ENCODE measurements at places on chromosomes 7 and 10.
A peak's percentile ranks its signal among the peaks of the same experiment; 100 is the strongest.

DNA sequence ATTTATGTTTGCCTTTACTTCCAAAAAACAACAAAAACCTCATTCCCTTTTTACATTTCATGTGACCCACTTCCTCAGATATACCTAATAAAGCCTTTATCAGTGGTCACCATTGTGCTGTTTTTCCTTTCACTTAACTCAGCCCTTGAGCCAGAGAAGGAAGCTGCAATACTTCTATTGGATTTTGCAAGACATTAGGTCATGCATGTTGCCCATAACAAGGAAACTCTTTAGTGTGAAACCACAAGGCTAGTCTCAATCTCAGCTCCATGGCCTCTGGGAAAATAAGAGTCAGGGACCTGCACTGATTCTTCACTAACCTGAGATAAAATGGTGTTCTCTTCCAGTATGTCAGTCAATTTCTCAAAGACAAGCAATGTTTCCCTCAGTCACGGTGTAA, 27.8 kb downstream of the STEAP4 start:
- DNase-seq, result no peak
- H3K4me3 ChIP-seq, result no peak overlapping the region
- H3K4me1 ChIP-seq, result no peaks in the 10 kb centered on the region
- H3K27me3 ChIP-seq, result no peaks in the 10 kb centered on the region
- H3K27ac ChIP-seq, result no peak overlapping the region

GRCh38 chr10:132480356-132480755, 57.2 kb upstream of the INPP5A start:
- DNase-seq, result no peak
- no peaks in the 10 kb centered on the region for H3K36me3 ChIP-seq
- H3K4me1 ChIP-seq, result no peaks in the 10 kb centered on the region
- H3K27me3 ChIP-seq, result no peaks in the 10 kb centered on the region
- H3K4me3 ChIP-seq, result no peak overlapping the region

- H3K36me3 ChIP-seq, result no peaks in the 10 kb centered on the region
- no peaks in the 10 kb centered on the region for H3K27me3 ChIP-seq
- no peak overlapping the region for H3K27ac ChIP-seq
- H3K4me3 ChIP-seq, result no peak overlapping the region
Observed at GRCh38 chr7:1537535-1538412, 7.3 kb downstream of the MAFK start.

DNA sequence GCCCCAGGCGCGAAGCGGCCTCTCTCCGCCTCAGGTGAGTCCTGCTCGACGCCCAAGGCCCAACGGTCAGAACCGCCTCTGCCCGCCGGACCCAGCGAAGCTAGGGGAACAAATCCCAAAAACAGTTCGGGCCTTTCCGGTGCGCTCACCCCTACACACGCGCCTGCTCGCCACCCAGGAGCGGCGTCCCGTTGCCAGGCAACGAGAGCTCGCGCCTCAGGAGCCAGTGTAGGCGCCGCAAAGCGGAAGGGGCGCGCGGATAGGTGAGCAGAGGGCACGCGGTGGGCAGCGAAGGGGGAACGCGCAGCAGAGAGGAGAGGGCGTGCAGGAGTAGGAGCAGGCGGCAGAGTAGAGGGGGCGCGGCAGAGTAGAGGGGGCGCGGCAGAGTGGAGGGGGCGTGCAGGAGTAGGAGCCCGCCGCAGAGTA, at the start of the genes DYDC1 and DYDC2:
DYDC1 (minus strand) TSS at position 193 of the 426 bp plus-strand sequence. CDS start 4,154 bp downstream, outside the sequence.
DYDC2 (plus strand) TSS at position 219 of the 426 bp plus-strand sequence. CDS start 5,663 bp downstream, outside the sequence.
- DNase-seq, result peak; percentile 57
- no peaks in the 10 kb centered on the region for H3K27me3 ChIP-seq
- no peak within 1 kb of the TSS for H3K27ac ChIP-seq
- no peaks in the 10 kb centered on the region for H3K36me3 ChIP-seq
- H3K4me3 ChIP-seq, result no peak within 1 kb of the TSS

DNA sequence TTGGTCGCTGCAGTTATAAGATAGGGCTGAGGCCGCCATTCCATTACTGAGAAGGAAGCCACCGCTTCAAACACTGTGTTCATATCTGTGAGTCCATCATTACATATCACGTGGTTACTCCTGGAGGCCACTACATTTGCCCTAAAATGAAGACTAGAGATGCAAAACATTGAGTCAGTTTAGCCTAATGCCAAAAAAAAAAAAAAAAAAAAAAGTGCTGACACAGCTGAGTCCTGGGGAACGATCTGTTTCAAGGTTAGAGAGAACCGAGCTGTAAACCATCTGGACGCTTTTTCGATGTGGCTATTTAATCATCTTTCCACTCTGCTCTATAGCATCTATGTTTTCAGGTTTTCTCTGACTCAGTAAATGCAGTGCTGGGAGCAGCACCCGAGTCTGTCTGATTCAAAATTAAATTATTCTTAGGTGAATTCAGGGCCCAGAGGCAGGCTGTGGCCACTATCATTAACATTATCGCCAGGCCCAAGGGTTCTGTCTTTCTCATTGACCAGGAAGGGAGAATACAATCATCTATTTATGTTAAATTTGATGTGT, 449.1 kb downstream of the PAXIP1 start:
- DNase-seq, result no peak
- no peaks in the 10 kb centered on the region for H3K27me3 ChIP-seq
- no peaks in the 10 kb centered on the region for H3K4me1 ChIP-seq
- H3K27ac ChIP-seq, result no peak overlapping the region
- no peaks in the 10 kb centered on the region for H3K36me3 ChIP-seq

GRCh38 chr10:70695241-70696030, 23.1 kb downstream of the ADAMTS14 start:
- no peak overlapping the region for H3K27ac ChIP-seq
- no peaks in the 10 kb centered on the region for H3K36me3 ChIP-seq
- DNase-seq, result no peak
- H3K4me1 ChIP-seq, result no peaks in the 10 kb centered on the region

- H3K4me3 ChIP-seq, result no peak overlapping the region
- H3K4me1 ChIP-seq, result no peaks in the 10 kb centered on the region
- DNase-seq, result peak; percentile 44
- H3K36me3 ChIP-seq, result no peaks in the 10 kb centered on the region
Observed at GRCh38 chr10:73886085-73886529, 11.8 kb upstream of the CAMK2G start.

DNA sequence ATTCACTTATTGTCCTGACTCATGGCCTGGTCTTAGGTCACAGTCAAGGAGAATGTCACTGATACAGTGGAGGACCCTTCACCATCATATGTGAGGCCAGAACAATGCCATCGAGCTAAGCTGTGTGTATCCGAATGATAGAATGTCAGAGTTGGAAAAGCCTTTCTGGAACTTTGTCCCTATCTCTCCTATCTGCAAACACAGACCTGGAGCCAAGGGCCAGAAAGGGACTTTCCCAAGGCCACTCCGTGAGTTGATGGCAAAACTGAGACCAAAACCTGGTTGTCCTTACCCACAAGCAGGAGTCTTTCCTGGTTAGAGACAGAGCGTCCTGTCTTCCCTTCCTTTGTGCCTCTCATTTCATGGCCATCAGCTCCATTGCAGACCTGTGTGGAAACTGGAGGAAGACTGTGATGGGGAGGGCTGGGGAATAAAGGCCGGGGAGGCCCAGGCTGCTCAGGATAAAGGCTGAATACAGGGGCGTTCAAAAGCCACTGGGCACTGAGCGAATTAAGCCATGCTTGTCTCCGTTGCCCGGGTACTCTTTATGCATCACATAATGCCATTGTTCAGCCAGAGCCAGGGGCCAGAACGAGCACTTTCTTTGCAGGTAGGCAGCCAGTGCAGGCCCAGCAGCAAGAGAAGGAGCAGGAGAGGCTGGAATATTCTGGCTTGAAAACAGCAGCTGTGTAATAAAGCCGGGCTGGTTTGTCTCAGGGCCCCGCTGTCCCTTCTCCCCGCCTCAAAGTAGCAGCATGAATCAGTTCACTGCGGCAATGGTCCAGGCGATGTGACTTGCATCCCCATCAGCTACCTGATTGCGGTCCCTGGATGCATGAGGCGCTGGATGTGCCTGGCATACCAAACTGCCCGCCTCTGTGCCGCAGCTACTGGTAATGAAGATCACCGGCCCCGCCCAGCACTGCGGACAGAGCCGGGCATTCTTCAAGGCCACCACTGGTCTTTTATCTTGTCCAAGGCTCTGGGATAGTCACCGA, 143.0 kb downstream of the RPS24 start:
- no peak overlapping the region for H3K27ac ChIP-seq
- DNase-seq, result no peak
- H3K4me3 ChIP-seq, result no peak overlapping the region
- H3K27me3 ChIP-seq, result no peaks in the 10 kb centered on the region

GRCh38 chr10:28810057-28810870, 132.9 kb downstream of the BAMBI start:
- no peaks in the 10 kb centered on the region for H3K4me1 ChIP-seq
- H3K36me3 ChIP-seq, result no peaks in the 10 kb centered on the region
- H3K27me3 ChIP-seq, result no peaks in the 10 kb centered on the region
- H3K27ac ChIP-seq, result peak overlapping the region; percentile 68
- no peak overlapping the region for H3K4me3 ChIP-seq

GRCh38 chr10:50395271-50395670, 144.0 kb upstream of the ASAH2 start:
- DNase-seq, result no peak
- H3K27ac ChIP-seq, result no peak overlapping the region
- peaks cover 21% of the 10 kb centered on the region for H3K4me1 ChIP-seq

- no peaks in the 10 kb centered on the region for H3K4me1 ChIP-seq
- DNase-seq, result no peak
- peaks cover 11% of the 10 kb centered on the region for H3K36me3 ChIP-seq
- H3K27me3 ChIP-seq, result no peaks in the 10 kb centered on the region
- H3K27ac ChIP-seq, result no peak overlapping the region
Observed at GRCh38 chr7:135410543-135410942, 99.4 kb downstream of the CNOT4 start.

DNA sequence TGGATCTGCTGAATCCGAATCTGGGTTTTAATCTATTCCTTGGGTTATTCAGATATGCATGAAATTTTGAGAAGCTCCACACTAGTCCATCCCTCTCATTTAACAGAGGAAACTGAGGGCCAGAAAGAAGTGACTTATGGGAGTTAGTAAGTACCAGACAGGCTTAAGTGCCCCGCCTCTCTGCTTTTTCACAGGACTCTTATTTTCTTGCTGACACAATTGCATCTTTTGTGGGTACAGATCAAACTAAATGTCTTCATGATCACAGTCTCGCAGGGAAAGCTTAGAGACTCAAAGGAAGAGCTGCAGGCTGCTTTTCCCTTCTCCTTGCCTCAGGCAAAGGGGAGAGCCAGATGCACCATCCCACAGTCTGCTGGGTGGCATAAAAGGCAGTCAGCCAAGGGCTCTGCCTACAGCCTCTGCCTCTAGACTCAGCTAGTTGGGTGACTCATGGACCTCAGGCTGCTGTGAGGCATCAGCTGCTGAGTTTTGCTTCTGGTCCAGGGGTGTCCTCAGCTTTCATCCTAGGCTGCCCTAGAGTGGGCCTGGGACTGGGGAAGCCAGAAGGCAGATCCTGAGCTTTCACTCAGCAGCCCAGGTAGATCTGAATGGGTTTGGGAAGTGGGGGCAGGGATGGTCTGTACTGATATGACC, 11.6 kb downstream of the GOLGA7B start:
- H3K4me3 ChIP-seq, result no peak overlapping the region
- no peak overlapping the region for H3K27ac ChIP-seq
- no peaks in the 10 kb centered on the region for H3K4me1 ChIP-seq
- no peaks in the 10 kb centered on the region for H3K36me3 ChIP-seq
- DNase-seq, result no peak

- H3K36me3 ChIP-seq, result no peaks in the 10 kb centered on the region
- H3K4me1 ChIP-seq, result no peaks in the 10 kb centered on the region
- no peak overlapping the region for H3K27ac ChIP-seq
- H3K27me3 ChIP-seq, result peaks cover 44% of the 10 kb centered on the region
- no peak for DNase-seq
Observed at GRCh38 chr7:130732980-130733930, 752 bp downstream of the KLF14 start.

- peak overlapping the region; percentile 96 for H3K4me3 ChIP-seq
- no peak for DNase-seq
- H3K27me3 ChIP-seq, result no peaks in the 10 kb centered on the region
- peaks cover 17% of the 10 kb centered on the region for H3K4me1 ChIP-seq
- peak overlapping the region; percentile 82 for H3K27ac ChIP-seq
Observed at GRCh38 chr10:93701866-93702209, 554 bp downstream of the FRA10AC1 start.

DNA sequence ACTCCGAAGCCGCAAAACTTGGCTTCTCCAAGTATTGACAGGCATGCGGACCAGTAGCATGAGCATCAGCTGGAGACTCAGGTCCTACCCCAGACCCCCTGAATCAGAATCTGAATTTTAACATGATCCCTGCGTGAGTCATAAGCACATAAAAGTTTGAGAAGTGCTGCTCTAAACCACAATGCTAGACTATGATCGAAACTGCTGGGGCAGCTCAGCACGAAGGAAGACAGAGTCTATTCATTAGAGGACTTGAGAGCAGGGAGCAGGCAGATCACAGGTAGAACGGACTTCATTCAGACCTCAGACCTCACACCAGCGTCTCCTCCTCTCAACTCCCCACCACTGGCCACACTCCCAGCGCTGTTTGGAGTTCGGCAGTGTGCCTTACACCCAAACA, 16.9 kb downstream of the CAMK2G start:
- peaks cover 43% of the 10 kb centered on the region for H3K4me1 ChIP-seq
- peak; percentile 52 for DNase-seq
- no peak overlapping the region for H3K4me3 ChIP-seq
- no peak overlapping the region for H3K27ac ChIP-seq

- peaks cover 75% of the 10 kb centered on the region for H3K27me3 ChIP-seq
- no peak overlapping the region for H3K27ac ChIP-seq
- H3K4me3 ChIP-seq, result no peak overlapping the region
- no peaks in the 10 kb centered on the region for H3K36me3 ChIP-seq
Observed at GRCh38 chr10:99534939-99535763, 2.4 kb downstream of the NKX2-3 start.

DNA sequence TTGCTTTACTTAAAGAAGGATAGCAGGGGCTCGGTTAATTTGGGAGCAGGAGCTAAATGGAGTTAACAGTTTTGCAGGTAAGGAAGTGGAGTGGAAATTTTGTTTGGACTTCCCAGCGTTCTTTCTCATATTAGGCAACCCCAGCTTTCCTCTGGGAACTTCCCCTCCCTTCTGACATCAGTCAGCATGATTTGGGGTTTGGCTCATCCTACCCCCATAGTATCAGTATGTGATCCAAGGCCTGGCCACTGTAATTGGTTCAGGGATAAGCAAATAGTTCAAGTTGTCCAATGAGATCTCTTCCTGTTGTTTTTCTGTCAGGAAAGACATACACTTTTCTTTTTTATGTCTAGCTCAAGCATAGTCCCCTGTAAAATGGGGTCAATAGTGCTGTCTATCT, 125.6 kb upstream of the CDK6 start:
- H3K36me3 ChIP-seq, result no peaks in the 10 kb centered on the region
- no peaks in the 10 kb centered on the region for H3K4me1 ChIP-seq
- no peak overlapping the region for H3K27ac ChIP-seq
- no peak overlapping the region for H3K4me3 ChIP-seq
- H3K27me3 ChIP-seq, result no peaks in the 10 kb centered on the region

GRCh38 chr10:69464401-69464800, 13.1 kb downstream of the TSPAN15 start:
- peaks cover 10% of the 10 kb centered on the region for H3K4me1 ChIP-seq
- DNase-seq, result no peak
- H3K27me3 ChIP-seq, result no peaks in the 10 kb centered on the region
- H3K36me3 ChIP-seq, result no peaks in the 10 kb centered on the region
- H3K27ac ChIP-seq, result no peak overlapping the region

- peaks cover 2% of the 10 kb centered on the region for H3K36me3 ChIP-seq
- H3K4me1 ChIP-seq, result peaks cover 6% of the 10 kb centered on the region
Observed at GRCh38 chr7:97873606-97874005, 1.4 kb upstream of the ASNS start.

GRCh38 chr7:93026425-93026824, 91.4 kb downstream of the SAMD9 start:
- no peaks in the 10 kb centered on the region for H3K36me3 ChIP-seq
- H3K4me3 ChIP-seq, result no peak overlapping the region
- DNase-seq, result no peak
- H3K27ac ChIP-seq, result no peak overlapping the region
- H3K27me3 ChIP-seq, result no peaks in the 10 kb centered on the region

Measured in CD8-positive, alpha-beta memory T cell (primary cell).